ENCODE measurements at places on chromosomes 6 and 20.

DNA sequence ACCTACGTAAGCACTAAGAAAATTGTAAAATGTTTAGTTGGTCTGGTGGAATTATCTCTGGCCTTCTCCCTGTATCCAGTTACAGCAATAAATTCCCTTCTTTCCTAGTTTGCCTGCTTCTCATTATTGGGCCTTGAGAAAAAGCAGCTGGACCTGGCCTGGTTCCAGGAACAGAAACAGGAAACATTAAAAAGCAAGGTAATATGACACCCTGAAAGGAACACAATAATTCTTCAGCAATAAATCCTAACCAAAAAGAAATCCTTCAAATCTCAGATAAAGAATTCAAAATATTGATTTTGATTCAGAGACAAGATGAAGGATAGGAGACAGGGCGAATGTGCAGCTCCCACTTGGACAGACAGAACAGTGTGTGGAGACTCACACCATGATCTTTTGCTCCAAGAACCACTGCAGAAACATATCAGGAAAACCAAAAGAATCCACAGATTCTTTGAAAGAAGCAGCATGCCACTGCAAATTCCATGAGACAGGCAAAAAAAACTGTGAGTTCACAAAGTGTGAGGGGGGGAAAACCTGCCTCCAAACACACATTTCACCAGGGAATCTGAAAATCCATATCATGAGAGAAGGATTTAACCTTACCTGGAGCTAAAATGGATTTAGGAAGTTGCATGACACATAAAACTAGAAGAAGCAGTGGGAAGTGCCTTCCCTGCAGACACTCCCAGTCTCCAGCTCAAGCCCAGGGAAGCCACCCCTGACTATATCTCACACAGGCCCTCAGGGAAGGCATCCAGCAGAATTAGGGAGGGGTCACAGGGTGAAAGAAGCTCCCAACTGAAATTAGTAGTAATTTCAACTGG is 28.9 kb downstream of the TREM1 start:
- DNase-seq = no peak

DNA sequence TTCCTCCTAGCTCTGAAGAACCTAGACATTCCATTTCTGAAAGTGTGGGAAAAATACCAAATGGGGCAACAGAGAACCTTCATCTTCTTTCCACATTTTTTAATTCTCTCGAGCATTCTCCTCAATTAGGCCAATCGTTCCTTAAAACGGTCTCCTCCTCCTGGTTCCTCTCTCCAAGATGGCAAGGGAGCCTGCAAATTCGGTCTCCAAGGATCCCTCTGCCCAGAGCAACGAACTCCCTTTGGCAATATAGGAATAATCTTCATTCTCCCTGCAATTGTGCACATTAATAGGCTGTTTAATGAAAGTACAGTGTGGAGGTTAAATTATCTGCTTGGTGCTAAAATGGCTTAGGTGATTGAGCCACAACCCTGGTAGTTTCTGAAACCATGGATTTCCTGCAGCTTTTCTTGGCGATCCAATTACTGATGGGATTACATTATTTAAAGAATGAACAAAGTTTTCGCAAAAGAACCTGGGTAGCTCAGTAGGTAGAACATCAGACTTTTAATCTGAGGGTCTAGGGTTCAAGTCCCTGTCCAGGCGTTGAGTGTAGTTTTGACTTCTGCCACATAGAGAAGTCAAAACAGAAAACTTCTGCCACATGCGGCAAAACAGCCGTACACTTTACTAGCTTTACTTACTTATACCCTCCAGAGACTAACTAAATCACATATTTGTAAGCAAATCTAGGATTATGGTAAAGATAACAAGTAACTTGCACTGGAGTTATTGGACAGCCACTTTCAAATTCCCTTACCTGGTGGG is 102.9 kb upstream of the ZNF184 start:
- DNase-seq = no peak

DNA sequence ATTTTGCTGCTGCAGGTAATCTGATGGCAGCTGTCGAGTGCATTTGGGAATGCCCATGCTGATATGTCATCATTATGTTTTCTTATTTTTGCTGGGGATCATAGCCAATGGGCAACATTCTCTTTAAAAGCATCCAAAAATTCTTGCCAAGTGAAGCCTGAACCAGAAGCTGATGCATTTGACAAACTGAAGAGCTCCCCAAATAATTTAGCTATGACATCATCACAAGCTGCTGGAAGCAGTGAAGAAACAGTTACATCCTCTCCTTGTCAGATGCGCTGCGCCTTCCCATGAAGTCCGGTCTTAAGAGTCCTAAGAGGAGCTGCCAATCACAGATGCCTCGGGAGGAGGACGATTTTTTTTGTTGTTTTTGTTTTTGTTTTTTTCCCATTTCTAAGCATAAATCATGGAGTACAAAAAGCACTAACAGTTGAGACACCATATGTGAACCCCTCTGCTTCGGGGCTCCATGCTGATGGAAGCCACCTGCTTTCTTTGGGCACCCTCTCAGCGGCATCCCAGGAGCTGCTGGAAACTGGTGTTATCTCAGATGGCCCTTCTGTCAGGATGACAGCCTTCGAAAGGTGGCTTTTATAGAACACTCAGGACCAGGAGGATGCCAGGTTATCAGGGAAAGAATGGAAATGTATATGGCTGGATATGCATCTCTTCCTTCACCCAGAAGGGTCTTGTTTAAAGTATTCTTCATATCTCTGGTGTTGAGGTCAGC is 56.1 kb upstream of the FOXQ1 start:
- DNase-seq = no peak

- DNase-seq = peak; percentile 76
Observed at GRCh38 chr6:31068669-31069340, 43.6 kb downstream of the C6orf15 start.

- DNase-seq = peak; percentile 55
Observed at GRCh38 chr6:70651326-70651905, 16.3 kb upstream of the SMAP1 start.

DNA sequence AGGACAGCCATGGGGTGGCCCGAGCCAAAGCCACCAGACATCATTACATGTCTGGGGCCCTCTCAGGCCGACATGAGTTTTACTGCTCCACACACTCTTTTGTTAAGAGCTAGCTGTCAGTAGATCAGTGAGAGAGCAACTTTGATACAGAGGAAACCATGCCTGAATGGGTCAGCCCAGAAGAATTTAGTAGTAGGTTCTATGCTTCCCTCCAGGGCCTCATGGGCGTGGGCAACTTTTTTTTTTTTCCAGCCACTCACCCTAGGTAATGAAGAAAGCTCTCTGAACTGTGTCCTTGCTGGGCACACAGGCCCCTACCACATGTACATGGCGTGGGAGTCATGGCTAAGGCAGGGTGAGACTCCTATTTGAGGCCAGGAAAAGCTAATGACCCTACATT is 38.8 kb downstream of the HLA-F start:
- DNase-seq = no peak

GRCh38 chr6:118574051-118574865 is 26.2 kb downstream of the PLN start:
- DNase-seq = no peak

GRCh38 chr6:69881322-69882151 is 15.2 kb downstream of the COL19A1 start:
- DNase-seq = no peak

- DNase-seq = no peak
Observed at GRCh38 chr6:125639466-125640020, 109.9 kb upstream of the HEY2 start.

GRCh38 chr6:64000818-64001491 is 365.4 kb downstream of the PHF3 start:
- no peak for DNase-seq

DNA sequence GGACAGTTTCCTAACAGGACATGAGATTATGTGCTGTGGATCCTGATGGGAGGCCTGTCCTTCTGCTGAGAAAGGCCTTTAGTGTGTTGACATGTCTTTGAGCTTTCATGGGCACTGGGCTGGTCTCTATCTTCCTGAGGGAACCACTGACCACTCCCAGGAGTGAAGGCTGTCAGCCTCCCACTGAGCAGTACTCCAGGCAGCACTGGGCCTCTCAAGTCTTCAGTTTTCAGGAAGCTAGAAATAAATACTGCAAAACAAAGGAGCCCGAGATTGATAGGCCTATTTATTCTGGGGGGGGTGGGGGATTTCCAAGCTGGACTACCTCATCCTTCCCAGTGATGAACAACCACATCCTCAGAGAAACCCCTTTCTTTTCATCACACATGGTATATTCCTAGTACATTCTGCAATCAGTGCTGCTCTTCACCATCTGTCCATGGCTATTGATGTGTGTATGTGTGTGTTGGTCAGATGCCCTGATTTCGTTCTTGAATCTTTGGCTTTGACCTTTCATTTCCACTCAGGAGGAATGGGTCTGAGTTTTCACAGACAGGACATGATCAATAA is 180.9 kb upstream of the SPTLC3 start:
- DNase-seq = no peak

DNA sequence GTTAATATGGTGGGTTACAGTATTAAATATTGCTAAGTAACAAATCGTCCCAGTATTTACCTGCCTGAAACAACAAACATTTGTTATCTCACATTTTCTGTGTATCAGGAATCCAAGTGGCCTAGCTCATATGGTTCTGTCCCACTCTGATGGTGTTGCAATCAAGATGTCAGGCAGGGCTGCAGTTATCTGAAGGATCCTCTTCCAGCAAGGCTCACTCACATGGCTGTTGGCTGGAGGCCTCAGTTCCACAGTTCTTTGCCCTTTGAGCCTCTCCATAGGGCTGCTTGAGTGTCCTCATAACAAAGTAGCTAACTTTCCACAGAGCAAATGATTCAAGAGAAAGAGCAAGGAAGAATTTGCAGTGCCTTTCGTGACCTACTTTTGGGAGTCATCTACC is 17.7 kb downstream of the RAB22A start:
- no peak for DNase-seq

GRCh38 chr6:5457041-5457440 is 195.7 kb downstream of the FARS2 start:
- DNase-seq = no peak

DNA sequence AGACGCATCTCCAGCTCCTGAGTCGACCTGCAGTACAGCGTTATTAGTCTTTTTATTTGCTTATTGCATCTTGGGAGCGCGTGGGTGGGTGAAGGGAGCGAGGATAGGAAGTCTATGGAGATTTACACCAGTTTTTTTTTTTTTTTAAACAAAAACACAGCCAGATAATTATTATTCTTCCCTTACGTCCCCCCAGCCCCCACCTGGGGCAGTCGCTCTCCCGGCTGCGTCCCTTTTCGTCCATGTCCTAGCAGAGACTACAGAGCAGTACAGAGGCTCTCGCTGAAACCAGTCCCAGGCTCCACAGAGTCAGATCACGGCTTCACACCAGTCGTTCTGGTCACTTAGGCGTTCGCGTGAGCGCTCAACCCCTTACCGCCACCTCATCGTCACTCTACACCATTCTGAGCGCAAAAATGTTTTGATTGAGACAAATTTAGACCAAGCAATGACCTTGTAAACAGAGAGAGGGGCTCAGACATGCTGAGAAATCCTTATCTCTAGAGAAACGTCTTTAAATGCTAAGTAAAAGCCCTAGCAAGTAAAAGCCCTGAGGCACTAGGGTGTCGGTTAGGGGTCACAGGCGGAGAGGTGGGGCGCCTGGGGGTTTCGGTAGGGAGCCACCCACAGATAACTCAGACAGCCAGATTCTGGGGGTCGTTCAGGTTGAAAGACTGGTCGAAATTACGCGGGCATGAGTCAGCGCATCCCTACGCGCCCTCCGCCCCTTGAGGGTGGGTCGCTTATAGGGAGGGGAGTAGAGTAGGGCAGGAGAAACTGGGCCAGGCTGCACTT is 975 bp upstream of the PPT2 start:
- no peak for DNase-seq

DNA sequence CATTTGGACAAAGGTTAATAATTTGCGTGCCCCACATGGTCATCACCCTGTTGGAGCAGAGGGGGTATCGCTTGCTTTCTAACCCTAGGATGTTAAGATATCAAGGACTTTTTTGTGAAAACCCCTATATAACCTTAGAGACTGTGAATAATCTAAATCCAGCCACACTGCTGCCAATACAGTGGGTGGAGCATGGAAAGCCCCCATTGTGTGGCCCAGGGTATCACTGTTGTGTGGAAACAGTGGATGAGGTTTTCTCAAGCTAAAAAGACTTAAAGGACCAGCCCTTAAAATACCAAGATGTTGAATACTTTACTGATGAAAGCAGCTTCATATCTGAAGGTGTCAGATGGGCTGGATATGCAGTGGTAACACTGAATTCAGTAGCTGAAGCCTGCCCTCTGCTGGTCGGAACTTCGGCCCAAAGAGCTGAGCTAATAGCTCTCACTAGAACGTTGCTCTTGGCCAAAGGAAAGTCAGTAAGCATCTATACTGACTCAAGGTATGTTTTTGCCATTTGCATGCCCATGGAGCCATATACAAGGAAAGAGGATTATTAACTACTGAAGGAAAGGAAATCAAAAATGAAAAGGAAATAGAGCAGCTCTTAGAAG is 695.2 kb downstream of the PHF3 start:
- peak; percentile 34 for DNase-seq

DNA sequence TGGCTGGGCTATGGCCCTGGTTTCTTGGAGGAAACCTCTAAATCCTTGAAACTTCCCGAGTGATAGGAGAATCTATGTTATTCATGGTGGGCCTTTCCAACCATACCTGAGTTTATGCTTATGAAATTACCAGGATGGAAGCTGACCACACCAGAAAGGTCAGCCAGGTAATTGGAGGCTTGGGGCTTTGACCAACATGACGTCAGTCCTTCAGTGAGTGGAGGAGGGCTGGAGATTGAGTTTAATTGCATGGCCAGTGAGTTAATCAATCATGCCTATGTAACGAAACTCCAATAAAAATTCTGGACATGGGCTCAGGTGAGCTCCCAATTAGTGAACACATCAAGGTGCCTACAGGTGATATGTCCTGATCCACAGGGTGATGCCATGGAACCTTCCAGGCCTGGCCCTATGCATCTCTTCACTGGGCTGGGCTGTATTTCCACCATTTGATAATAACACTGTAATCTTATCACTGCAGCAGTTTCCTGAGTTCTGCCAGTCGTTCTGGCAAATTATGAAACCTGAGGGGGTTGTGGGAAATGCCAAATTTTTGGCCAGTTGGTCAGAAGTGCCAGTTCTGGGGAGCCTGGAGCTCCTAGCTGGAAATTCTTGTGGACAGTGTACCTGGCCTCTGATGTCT is 106.5 kb downstream of the CDH26 start:
- DNase-seq = no peak

- no peak for DNase-seq
Observed at GRCh38 chr6:21559238-21559637, 34.3 kb upstream of the SOX4 start.

- no peak for DNase-seq
Observed at GRCh38 chr20:40691566-40692239, 2.7 kb upstream of the MAFB start.

- DNase-seq = no peak
Observed at GRCh38 chr6:83462524-83462923, 31.7 kb upstream of the ME1 start.

Data from activated naive CD8-positive, alpha-beta T cell treated with anti-CD3 and anti-CD28 coated beads, Interleukin-2, amount 10 ng/mL, durations not matched to agents 7 days and 5 days (primary cell).